Smooth muscle cell of the brain vasculature (primary cell): ENCODE measurements at places on chromosomes 6 and 20.

DNA sequence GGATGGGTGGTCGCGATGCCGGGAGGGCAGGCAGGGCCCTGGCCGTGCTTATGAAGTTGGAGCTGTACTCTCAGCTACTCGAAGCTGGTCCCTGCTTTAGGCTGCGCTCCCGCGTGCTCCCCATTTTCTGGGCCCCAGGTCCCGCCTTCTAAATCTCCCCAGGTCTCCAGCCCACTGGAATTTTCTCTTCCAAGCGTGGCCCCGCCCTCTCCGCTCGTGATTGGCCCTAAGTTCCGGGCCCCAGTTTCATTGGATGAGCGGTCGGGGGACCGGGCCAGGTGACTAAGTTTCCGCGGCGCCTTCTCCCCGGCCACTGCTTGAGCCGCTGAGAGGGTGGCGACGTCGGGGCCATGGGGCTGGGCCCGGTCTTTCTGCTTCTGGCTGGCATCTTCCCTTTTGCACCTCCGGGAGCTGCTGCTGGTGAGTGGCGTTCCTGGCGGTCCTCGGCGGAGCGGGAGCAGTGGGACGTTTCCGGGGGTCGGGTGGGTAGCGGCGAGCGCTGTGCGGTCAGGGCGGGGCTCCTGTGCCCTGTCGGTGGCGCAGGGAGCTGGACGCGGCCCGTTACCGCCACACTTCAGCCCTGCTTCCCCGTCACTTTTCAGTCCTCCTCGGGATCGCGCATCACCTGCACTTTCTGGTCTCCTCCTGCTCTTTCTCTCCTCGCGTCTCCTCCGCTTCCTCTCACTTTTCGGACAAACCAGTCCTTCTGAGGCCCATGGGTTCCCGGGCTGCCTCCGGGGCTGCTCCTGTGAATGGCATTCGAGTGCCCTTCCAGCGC lies at the start of gene MICA:
TSS of gene MICA (plus strand) at position 313 of the 778 bp plus-strand sequence. CDS start at position 351, 38 bp downstream.
- peak; percentile 60 for DNase-seq

- no peak for DNase-seq
Observed at GRCh38 chr20:1420066-1420465, 27.2 kb upstream of the FKBP1A start.

DNA sequence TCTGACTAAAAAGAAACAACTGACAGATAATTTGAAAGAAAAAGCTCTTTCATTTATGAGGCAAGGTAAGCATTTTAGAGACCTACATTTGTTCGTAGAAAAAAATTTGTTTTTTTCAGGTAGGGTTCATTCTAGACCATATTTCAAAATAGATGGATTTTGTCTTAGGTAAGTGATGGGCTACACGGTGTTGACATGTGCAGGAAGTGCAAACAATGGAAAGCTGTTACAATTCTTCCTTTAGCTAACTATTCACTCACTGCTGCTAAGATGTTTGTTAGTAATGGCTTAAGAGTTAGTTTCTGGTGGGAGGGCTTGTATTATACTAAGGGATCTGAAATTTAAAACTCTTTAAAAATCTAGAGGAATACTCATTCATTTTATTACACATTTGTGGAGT lies 96.7 kb downstream of the CD109 start:
- no peak for DNase-seq

- peak; percentile 7 for DNase-seq
Observed at GRCh38 chr6:170553534-170554012, 466 bp upstream of the PSMB1 start.

DNA sequence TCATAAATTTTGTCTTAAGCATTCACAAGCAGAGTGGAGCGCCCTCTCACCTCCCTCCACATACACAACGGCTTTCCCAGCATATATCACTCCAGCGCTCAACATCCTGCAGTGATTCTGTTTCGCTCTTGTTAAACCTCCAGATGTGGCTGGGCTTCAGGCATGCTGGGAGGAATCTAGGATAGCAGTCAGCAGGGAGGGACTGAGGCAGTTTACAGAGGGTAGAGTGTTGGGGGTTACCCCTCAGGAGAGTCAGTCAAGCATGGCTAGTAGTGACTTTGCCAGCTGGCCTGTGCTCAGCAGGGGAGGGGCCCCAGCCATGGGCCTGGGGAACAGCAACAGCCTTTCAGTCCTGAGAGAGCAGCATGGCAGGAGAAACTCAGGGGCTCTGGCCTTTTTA lies 161.4 kb upstream of the FLRT3 start:
- no peak for DNase-seq

- DNase-seq: no peak
Observed at GRCh38 chr6:22928775-22929174, 359.4 kb downstream of the HDGFL1 start.

- no peak for DNase-seq
Observed at GRCh38 chr6:37618916-37619590, 78.6 kb downstream of the MDGA1 start.

DNA sequence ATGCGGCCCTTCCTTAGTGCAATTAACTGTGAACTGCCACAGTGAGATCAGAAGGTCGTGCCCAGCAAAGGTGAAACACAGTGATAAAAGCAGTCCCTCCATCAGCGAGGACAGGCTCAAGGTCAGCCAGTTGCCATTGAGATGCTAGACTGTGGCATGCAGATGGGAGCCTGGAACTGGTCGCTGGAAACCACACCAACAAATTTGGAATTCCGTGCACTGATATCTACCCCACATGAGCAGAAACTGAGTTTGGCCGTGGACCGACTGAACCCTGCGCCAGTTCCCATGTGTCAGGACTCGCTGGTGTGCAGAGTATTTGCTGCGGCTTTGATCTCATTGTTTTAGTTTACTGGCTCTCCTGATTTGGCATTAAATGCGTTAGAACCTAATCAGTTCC lies 125.6 kb upstream of the QKI start:
- no peak for DNase-seq

GRCh38 chr6:96645106-96645505 lies 82.2 kb downstream of the FHL5 start:
- no peak for DNase-seq

DNA sequence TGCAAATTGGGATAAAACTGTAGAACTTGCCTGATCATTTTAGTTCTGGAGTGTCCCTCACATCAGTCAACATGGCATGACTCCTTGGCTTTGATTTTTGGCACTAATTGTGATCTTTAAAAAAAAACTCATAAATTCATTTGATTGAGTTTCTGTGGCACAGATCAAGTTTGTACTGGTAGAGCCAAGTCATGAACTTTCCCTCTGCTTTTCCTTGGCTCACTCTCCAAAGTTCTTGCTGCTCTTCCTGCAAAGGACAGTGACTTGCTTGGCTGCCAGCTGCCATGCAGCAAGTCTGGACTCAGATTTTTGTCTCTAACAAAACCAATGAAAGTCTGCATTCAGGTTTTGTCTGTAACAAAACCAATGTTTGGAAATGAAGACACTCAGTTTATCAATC lies 115.5 kb downstream of the RFX6 start:
- no peak for DNase-seq

- peak; percentile 40 for DNase-seq
Observed at GRCh38 chr6:1527073-1527457, 82.7 kb upstream of the FOXC1 start.

- DNase-seq: no peak
Observed at GRCh38 chr6:54981647-54982046, 135.1 kb downstream of the FAM83B start.

DNA sequence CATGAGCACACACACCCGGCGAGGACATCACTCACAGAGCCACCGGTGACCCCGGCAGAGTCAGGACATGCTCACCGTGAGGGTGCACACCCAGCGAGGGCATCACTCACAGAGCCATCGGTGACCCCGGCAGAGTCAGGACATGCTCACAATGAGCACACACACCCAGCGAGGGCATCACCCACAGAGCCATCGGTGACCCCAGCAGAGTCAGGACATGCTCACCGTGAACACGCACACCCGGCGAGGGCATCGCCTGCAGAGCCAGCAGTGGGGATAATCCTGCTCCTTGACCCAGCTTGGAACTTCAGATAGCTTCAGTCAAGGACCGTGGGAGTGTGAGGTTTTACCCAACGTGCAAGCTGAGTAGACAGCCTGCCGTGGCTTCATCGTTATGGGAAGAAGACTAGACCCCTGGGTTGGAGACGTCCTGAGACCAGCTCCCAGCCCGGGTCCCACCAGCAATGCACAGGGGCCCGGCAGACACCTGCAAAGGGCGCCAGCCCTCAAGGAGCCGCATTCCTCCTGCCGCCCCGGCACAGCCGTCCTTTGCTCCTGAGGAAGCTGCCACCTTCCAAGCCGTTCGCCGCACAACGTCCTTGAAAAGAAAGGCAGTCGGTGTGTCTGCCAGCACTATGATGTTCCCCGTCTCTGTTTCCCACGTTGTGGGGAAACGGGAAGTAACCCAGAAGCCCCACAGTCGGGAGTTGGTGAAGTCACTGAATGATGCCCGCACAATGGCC lies 192.3 kb downstream of the DLL1 start:
- DNase-seq: no peak

DNA sequence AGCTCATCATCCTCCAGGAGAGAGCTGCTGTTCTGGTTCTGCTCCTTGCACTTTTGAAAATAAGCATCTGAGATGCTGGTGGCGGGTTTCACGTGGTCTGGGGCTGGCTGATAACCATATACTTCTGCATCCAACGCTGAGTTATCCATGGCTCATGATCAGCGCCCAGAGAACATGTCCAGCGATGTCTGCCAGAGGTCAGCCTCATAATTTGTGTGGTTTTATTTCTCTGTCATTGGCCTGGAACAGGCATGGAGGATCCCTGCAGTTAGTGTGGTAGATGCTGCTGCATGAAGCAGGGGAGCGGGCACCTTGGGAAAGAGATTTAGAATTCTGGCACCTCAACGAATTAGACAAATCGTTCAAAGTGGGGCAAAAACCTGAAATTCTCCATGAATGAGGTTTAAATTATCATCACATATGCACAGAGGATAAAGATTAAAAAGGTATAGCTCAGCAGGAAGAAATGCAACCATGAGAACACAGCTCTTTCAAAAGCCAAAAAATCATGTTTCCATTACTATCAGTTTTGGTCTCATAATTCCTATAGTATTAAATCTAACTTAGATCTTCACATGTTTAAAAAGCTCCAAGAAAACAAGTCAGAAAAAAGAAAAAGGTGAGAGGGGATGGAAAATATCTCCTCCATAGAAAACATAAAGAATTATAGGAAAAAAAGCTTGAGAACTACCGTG lies 157.2 kb downstream of the SOD2 start:
- no peak for DNase-seq

GRCh38 chr6:52407467-52407866 lies 12.7 kb upstream of the EFHC1 start:
- DNase-seq: no peak

DNA sequence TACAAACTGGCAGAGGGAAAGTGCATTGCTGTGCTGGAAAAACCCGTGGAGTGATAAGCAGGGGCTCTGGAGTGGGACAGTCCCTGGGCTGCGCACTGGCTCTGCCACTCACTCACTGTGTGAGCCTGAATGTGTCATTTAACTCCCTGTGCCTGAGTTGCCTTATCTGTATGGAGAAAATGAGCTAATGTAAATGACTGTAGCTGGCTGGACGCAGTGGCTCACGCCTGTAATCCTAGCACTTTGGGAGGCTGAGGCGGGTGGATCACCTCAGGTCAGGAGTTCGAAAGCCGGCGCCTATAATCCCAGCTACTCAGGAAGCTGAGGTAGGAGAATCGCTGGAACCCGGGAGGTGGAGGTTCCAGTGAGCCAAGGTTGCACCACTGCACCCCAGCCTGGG lies 18.4 kb upstream of the RPN2 start:
- DNase-seq: no peak

DNA sequence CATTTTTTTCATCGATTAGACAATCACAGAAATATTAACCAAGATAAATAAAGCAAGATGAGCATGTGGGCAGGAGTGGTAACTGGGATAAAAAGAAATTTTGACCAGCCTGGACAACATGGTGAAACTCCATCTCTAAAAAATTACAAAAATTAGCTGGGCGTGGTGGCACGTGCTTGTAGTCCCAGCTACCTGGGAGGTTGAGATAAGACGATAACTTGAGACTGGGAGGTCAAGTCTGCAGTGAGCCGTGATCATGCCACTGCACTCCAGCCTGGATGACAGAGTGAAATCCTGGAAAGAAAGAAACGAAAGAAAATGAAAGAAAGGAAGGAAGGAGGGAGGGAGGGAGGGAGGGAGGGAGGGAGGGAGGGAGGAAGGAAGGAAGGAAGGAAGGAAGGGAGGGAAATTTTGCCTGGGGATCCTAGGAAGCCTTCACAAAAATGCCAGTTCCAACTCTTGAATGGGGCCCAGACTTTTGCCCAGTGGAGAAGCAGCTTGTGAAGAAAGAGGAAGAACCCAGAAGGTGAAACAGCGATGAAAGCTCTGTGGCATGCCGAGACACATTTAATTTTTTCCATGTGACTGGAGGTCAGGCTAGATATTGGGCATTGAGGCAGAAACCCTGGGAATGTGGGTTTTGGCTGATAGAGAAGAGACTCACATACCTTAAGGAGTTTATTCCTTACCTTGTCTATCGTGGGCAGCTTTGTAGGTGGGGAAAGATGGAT lies 20.3 kb downstream of the CCDC170 start:
- no peak for DNase-seq

- DNase-seq: no peak
Observed at GRCh38 chr6:130962966-130963365, 100.1 kb downstream of the EPB41L2 start.

GRCh38 chr6:43444036-43444435 lies 11.3 kb downstream of the DLK2 start:
- DNase-seq: no peak

DNA sequence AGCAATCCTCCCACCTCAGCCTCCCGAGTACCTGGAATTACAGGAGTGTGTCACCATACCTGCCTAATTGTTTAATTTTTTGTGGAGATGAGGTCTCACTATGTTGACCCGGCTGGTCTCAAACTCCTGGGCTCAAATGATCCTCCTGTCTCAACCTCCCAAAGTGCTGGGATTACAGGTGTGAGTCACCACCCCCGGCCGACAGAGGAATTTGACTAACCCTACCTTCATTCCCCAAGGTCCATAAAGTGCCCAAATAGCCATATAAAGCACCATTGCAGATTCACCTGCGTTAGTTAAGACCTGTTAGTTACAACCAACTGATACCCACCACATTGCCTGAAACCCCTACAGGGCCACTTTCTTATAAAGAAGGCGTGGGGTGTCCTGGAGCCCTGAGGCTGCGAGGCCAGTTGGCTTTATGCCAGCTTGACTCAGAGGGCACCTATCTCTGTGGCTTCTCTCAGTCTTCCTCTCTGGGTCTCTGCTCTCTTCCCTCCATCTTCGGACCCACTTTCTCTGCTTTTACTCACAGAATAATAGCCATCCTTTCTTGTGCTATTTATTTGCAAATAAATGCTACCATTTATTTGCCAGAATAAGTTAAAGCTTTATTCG lies 65.6 kb downstream of the SLC2A10 start:
- DNase-seq: no peak

GRCh38 chr20:32433311-32434021 lies 75.3 kb downstream of the ASXL1 start:
- no peak for DNase-seq
